Lower lobe of right lung (tissue), 2 donors: ENCODE measurements at places on chromosomes 2 and 18. TPM values are rescaled to one million over a fixed set of nuclear protein-coding genes. Genes with fewer than 3 reads are reported as not detected.

GRCh38 chr18:31403409-31403808 lies 26.8 kb downstream of the DSG4 start:
- no peak for DNase-seq

DNA sequence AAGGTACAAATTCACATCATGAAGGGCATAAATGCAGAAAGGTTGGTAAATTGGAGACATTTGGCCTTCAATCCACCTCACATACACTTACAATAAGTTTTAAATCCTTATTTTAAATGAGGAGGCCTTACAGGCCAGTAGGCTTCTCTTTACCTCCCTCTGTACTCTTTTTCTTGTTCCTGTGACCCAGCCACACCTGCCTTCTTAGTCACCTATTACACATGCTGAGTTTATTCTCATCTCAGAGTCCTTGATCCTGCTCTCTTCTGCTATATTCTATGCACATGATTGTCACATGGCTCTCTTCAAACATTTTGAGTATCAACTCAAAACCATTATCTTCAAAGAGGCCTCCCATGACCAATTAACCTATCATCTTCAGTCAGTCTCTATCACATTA lies 491.5 kb downstream of the SATB2 start:
- no peak for DNase-seq

The ANKMY1 gene
- 29.3 TPM for total RNA-seq

GRCh38 chr18:1062588-1062987 lies 157.9 kb downstream of the ADCYAP1 start:
- DNase-seq = no peak

GRCh38 chr2:42721898-42722297 lies 42.0 kb downstream of the OXER1 start:
- no peak for DNase-seq

The PLCD4 gene
- total RNA-seq = 1.1 TPM

DNA sequence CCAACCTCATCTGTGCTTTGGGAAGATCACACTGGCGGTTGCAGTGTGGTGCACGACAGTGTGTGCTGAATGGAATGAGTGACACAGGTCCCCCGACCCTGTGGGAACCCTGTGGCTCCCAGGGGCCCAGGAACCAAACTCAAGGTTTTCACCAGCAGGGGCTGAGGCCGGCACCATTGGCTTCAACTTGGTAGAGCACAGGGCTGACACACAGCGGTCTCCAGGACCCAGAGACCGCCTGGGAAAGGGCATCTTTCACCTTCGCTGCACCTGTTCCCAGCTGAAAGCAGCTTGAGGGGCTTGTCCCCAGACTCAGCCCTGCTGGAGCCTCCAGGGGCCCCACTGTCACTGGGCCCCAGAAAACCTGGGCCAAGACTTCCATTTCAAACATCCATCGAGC lies 59.0 kb upstream of the ODC1 start:
- no peak for DNase-seq

DNA sequence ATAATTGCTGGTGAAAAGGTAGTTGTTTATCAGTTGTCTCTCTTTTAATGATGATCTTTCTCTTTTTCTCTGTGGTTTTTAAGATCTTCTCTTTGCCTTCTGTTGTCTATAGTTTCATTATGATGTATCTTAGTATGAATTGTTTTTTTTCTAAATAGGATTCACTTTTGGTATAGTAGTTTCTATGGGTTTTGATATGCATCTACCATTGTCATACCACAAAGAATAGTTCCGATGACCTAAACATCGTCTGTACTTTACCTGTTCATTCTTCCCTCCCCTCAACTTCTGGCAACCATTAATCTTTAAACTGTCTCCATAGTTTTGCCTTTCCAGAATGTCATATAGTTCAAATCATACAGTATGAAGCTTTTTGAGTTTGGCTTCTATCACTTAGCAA lies 19.6 kb downstream of the RDH14 start:
- DNase-seq = no peak

GRCh38 chr2:102044967-102045489 lies 53.3 kb downstream of the IL1R2 start:
- no peak for DNase-seq

- DNase-seq = no peak
These were observed 378.4 kb upstream of the SPHKAP start for GRCh38 chr2:228559774-228560415.

- no peak for DNase-seq
These were observed 47.5 kb upstream of the STAM2 start for GRCh38 chr2:152222975-152223637.

GRCh38 chr2:20359096-20359495 lies 8.5 kb upstream of the PUM2 start:
- DNase-seq = no peak

DNA sequence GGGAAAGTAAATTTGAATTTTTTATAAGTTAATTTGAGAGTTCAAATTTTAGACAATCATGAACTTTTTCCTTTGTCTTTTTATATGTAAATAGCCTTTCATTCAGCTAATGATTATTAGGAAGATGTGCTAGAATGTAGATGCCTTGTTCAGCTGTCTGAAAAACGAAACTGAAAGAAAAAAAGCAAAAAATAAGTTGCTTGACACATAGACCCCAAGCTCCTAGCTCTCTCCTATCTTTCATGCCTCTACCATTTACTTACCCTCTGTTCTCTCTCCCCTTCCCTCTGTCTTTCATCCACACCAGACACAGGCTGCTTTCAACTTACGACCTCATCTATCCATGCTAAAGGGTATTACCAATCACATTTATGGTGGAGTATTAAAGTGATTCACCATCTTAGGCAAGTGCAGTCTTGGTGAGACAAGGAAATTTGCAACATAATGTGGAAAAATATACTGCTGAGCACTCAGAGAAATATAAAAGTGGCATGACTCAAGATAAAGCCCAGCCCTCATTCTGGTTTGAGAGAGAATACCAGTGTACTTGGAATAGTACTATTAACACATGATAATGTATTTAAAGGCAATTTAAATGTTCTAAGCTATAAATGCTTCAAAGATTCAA lies 425.6 kb downstream of the SUCLG1 start:
- no peak for DNase-seq

DNA sequence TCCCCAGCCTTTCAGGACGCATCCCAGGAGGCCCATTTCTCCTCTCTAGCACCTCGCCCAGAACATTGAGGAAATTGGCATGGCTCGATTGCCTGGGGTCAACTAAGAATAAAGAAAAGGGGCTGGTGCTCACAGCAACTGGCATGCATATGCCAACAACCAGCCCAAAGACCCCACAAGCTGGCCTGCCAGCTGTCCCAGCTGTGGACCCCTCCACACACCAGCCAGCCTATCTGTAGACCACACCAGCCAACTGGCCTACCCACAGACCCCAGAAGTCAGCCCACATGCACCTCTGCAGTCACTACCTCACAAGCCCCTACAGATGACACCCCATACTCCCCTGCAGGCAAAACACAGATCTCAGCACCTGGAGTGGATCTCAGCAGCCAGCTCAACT lies 123.8 kb upstream of the ID2 start:
- DNase-seq = no peak

The CPLX4 gene
- not detected for total RNA-seq

The VIT gene
- total RNA-seq = 4.2 TPM

DNA sequence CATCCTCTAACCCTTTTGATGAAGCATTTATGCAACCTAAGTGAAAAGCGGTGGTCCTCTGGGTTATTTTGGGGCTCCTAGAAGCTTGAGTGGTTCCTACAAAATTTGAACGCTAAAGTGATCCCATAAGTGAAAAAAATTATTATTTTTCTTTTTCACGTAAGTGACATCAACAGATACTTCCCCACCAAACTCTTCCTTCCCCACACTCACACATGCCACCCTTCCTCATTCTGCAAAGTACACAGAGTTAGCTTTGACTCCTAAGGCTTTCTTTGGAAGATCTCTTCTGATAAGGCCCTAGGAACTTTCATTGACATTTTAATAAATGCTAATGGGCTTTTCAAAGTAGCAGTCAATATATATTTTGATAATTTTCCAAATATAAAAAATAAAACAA lies 109.7 kb downstream of the DOCK10 start:
- no peak for DNase-seq

DNA sequence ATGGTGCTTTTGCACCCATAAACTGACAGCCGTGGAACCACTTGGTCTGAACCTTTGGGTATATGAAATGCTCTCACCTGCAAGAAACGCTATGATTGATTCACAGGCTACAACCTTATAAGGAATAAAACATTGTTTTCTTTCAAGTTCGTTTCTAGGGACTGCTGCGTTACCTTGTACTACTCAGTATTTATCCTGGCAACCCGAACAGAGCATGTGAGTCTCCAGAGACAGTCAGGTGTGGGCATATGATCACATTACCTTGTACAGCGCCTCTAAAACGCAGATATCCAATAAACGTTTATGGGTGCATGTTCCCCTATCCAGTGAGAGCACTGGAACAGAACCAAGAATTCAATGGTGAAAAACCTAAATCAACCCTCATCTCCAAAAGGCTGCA lies 1.7 kb downstream of the CCBE1 start:
- DNase-seq = no peak
